ENCODE measurements at places on chromosomes 13 and 19.

- peak; percentile 18 for DNase-seq
These were observed 598.7 kb upstream of the SPRY2 start for GRCh38 chr13:80939581-80939980.

DNA sequence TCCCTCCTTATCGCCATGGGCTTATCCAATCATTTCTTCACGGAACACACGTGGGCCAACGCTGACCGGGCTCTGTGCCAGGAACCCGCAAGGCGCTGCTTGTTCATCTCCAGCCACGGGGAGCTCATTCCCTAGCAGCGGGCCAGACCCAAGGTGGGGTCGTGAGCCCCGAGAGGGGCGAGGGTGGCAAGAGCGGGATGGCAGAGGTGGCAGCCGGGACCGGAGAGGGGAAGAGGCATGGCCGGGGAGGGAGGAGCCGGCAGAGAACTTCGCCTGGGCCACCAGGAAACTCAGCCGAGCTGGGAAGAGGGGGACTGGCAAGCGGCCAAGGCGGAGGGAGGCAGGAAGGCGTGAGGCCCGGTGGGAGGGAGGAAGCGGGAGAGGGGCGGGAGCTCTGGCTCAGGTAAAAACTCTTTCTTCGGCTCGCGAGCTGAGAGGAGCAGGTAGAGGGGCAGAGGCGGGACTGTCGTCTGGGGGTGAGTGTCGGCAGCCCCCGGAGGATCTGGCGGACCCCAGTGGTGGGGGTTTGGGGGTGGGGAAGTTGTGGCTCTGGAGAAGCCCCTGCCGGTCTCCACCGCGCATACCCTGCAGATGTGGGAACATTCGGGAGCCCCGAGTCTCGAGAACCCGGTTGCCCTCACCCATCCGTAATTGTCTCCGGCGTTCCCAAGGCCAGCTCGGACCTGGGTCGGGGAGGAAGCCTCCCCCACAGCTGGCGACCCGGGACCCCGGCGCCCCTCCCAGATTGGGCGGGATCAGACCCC is at the start of gene B3GNT3:
Gene B3GNT3, plus strand, starts transcription at position 408 of the 764 bp plus-strand sequence. CDS start 12,670 bp downstream, outside the sequence.
- DNase-seq: peak; percentile 49

DNA sequence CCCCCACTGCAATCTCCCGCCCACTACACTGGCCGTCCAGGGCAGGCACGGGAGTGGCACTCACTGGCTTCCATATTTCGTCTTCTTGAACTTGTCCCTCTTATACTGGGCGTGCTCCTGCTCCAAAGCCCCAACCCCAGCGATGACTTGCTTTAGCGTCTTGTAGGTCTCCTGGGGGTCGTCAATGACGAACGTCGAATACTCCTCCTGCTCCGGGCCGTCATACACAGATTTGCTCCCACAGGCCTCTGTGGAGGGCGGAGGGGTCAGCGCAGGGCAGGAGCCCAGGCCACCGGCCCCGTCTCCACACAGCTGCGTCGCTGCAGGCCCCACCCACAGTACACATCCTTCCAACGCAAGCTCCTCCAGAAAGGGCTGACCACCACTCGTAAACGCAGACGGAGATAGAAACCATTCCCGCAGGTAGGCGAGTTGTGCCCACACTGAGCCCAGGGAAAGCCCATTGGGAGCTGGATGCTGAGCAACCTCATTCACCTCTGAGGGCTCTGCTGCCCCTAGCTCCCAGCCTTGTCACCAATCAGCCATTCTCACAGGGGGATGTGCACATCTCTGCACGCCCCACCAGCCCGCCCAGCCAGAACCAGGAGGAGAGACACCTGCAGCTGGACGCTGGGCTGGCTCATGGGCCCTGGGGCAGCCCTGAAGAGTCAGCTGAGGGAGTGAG is 7.9 kb upstream of the C13orf46 start:
- no peak for DNase-seq

DNA sequence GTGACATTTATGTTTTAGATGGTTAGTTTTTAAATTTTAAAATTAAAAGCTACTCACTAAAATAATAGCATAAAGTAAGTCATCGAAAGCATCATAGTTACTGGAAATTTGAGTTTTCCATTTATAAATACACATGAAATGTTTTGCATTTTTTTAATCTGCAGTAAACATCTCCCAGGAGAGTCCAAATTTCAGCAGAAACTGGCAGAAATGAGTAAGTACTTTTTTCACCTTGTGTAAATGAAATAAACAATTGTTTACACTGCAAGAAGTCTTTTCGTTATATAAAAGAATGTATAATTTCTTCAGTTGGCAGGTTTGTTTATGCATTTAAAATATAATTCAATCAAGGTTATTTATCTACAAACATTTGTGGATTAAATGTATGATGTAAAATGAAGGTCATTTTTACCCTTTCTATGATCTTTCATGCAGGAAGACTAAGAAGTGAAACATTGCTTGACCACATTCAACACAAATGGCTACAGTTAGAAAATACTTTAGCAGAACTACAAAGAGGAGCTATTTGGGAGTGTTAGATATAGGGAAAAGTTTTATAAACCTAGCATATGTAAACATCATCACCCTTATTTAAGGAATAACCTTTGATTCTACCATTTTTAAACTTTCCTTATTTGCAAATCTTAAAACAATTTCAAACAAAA is 55.6 kb downstream of the RCBTB2 start:
- no peak for DNase-seq

- peak; percentile 46 for DNase-seq
These were observed 234.3 kb downstream of the LMO7 start for GRCh38 chr13:75870397-75870903.

DNA sequence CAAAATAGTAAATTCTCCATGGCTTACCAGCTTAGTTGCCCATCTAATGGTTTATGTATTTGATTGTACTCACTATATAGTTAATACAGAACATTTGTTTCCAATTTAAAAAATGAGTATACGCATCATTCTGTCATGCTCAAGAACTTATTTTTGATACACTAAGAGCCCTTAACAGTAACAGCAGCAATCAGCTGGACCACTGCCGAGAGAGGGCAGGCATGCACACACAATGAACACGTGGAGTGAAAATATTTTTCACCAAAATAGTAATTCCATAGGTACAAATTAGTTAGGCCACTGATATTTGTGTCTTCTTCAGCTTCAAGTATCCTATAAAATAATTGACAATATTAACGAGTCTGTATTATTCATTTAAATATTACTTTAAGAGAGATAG is 109.9 kb downstream of the KLF12 start:
- peak; percentile 26 for DNase-seq

DNA sequence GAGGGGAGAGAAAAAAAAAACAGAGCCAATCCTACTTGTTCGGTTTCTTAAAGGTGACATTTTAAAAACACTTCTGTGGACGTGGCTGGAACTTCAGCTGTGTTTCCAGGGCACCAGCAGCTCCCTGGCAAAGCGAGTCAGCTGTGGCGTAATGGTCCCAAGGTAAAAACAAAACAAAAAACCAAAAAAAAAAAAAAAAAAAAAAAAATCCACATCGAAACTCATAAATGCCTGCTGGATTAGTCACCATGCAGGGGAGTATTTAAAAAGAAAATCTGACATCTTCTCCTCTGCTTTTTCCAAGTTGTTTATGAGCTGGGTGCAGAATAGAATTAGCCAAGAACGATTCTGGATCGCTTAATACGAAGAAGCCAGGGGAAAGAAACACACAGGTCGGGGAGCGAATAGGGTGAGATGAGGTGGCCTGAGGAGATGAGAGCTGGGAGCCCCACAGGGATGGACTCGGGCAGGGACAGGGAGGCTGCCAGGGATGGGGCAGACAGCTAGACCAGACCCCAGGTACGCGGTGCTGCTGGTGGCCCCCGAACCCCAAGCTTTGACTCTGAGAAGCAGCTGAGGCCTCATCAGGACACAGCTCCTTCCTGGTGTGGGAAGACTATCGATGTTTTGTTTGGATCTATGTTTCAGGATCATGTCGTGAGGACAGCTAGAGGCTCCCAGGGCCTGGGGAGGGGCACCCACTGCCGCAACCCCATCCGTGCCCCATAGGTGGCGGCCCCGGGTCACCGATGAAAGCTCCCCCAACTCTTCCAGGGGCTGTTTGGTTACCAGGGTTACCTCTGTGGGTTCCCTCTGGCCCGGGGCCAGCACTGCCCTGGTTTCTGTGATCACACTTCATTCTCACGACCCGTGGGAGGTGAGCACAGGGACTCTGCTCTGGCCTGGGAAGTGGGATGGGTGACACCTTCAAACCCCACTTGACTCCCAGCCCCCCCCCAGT is 3.1 kb upstream of the CTXN1 start:
- DNase-seq: no peak

GRCh38 chr19:18590273-18591272 is 2.0 kb downstream of the REX1BD start:
- peak; percentile 49 for DNase-seq

DNA sequence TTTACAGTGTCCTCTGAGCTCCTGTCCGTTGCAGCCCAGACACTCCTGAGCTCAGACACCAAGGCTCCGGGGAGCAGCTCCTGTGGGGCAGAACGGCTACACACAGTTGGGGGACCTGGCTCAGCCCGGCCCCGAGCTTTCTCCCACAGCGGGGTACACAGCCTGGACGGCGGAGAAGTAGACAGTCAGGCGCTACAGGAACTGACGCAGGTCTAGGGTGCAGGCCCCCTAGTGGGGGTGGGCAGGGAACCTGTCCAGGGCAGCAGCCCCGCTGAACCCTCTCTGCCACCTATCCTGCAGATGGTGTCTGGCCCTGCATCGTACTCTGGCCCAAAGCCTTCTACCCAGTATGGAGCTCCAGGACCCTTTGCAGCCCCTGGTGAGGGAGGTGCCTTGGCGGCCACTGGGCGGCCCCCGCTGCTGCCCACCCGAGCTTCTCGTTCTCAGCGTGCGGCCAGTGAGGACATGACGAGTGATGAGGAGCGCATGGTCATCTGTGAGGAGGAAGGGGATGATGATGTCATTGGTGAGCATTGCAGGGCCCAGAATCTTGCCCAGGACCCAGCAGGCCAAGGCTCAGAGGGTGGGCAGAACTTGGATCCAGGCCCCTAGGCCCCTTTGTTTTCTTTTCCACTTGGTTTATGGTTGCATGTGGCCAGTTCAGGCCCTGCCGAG is 12.9 kb upstream of the PRR19 start:
- peak; percentile 37 for DNase-seq

GRCh38 chr13:97353927-97354675 is 79.9 kb upstream of the RAP2A start:
- DNase-seq: no peak

DNA sequence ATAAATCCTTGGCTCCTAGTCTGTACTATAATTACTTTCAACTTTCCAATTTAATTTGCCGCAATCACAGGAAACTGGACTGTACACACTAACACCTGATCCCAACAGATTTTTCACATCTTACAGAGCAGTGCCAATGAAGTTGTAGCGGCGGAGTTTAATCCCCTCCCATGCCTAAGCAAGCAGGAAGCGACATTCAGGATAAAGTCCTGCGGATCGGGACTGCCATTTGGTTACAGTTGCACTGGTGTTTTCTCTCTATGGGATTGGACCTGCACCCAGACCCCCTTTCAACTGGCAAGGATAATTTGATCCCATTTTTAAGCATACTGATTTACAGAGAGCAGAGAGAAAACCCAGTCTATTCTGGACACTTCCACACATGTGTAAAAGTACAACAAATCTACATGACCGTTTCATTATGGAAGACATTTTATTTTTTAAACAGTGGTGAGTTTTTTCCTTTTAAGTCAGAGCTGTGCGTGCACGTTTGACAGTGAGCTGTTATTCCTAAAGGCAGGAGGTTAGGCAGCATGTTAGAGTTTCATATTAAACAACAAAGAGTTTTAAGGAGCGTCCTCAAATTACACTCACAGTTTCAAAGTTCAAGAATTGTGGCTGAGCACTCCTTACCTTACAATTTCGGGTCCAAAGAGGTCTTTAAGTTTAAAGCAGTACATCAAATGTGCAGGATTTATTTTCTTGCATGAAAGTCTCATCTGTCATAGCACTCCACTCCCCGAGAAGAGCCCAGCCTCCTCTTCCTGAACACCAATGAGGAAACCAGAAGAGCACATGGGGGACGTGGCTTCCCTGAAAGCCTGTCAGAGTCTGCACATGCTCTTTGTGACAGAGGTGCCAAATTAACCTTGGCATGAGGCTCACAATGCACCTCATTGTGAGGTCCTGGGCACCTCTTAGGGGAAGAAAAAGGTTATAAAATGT is 141.6 kb upstream of the RFC3 start:
- peak; percentile 69 for DNase-seq

- DNase-seq: no peak
These were observed 24.4 kb downstream of the WDR88 start for GRCh38 chr19:33156334-33156733.

GRCh38 chr19:45785781-45786532 is 3.7 kb upstream of the DMPK start:
- no peak for DNase-seq

DNA sequence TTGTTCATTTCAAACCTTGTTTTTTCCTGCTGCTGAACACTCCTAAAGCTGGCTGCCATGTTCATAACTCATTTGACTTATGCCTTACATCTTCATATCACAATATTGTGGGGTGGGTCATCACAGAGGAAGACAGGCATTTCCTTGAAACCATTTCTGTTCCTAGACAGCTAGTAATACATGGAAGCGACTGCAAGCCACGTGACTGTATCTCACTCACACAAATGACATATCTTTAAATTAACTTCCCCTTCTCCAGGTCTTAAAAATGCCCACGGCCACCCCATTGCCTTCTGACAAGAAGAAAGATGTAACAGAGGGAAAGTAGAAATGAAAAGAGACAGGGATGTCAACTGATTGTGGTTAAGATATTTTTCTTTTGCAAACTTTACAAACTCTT is 236.8 kb downstream of the LMO7 start:
- no peak for DNase-seq

DNA sequence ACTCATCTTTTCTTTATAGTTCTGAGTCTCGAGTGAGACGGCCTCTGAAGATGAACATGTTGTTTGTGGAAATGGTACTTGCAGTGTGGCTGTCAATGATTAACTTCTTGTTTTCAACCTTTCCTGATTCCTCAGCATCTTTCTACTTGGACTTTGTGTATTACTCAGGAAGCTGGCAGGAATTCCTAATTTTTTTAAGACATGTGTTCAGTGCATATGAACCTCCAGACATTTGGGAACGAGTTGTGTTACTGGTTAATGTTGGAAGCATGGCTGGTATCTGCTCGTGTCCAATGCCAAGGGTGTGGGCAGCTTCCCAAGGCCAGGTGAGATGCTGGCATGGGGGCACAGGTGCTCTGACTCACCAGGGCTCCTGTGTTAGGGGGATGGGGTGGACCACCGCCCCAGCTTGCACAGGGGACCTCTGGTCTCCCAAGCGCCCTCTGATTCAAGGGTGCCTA is 61.1 kb upstream of the MCF2L start:
- no peak for DNase-seq

DNA sequence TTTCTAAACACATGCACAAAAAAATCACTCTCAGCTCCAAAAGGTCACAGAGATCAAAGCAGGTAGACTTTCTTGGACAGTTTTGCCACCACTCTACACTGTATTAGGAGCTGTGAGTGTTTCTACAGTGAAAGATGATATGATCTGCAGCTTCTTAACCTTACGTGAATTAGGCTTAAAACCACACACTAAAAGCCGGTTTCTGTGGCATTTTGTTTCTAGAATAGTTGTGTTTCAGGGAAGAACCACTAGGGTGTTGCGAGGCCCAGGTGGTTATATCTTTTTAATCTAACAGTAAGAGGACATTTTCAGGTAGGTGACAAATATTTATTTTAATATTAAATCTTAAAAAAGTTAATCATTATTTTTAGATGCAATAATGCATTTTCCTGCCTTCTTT is 216.4 kb downstream of the KLF5 start:
- DNase-seq: no peak

- no peak for DNase-seq
These were observed 1.2 kb upstream of the SLC25A42 start for GRCh38 chr19:19062454-19063182.

GRCh38 chr13:76024151-76024550 is 388.0 kb downstream of the LMO7 start:
- peak; percentile 28 for DNase-seq

Data from Caco-2 (cell line).